WERI-Rb-1 (cell line): ENCODE measurements at places on chromosomes 5 and 9.

DNA sequence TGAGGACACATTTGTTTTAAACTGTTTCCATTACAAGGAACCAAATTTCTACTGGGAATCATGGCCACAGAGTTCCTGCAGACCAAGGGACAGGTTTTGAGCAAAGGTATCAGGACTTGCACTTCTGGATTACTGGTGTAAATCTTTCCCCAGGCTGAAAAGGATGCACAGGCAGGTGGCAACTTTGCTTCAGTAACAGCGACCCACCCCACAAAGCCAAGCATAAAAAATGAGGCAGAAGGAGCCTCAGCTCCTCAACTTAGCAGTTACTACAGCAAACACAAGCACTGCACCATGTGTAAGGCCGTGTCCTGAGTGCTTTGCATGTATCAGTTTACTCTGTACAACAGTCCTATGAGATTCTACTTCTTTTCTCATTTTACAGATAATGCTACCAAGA is 251.9 kb downstream of the EBF1 start:
- DNase-seq = no peak

- DNase-seq = no peak
Measured at GRCh38 chr9:105191508-105192121, 52.8 kb upstream of the SLC44A1 start.

DNA sequence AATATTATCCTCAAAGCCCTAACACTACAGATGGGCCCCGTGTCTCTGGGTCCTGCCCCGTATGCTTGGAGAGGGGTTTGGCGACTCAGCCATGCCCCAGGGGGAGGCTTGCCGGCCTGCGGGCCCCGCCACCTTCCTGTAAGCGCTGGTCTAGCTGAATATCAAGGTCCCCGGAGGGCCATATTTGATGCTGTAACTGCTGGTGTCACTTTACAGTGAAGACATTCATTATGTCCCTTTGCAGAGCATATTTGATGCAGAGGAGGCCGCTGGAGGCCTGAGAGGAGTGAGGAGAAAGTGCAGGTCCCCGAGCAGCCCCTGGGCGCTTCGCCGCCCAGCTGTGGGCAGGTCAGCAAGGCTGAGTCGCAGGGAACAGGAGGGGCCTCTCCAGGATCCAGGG is 16.8 kb downstream of the IRX4 start:
- no peak for DNase-seq

DNA sequence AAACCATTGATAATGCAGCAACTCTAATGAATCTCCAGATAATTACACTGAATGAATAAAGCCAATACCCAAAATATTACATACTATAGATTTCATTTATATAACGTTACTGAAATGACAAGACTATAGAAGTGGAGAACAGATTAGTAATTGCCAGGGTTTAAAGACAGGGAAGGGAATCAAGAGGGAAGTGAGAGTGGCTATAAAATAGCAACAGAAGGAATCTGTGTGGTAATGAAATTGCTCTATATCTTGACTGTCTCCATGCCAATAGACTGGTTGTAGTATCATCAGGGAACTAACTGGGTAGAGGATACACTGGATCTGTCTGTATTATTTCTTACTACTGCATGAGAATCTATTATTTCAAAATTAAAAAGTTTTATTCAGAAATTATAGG is 396.5 kb upstream of the RPS23 start:
- DNase-seq = no peak

GRCh38 chr5:127834094-127834531 is 130.9 kb downstream of the CCDC192 start:
- no peak for DNase-seq
